Caudate nucleus (tissue), 63 donors: ENCODE measurements at places on chromosomes 16 and 17.

- DNase-seq: no peak
These were observed 51.6 kb downstream of the PMP22 start for GRCh38 chr17:15213381-15214087.

DNA sequence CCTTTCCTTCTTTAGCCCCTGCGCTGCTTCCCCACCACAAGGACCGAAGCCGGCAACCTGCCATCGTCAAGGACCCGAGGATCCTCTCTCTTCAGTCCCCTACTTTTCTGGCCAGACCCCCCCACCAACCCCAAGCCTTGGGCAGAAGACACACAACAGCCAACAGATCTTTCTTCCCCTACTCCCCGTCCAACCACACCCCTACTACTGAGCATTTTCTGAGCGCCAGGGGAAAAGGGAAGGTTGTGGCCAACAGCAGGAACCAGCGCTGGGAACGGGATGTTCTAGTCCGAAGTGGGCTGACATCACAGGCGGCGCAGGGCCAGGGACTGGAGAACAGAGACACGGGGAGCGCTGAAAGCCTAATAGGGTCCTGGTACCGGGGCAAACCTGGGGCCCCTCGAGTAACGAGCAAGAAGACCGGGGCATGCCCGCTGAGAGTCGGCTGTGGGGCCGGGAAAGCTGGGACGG, 528 bp downstream of the PER1 start:
- peak; percentile 69 for DNase-seq

GRCh38 chr16:69340095-69340644, 598 bp downstream of the NIP7 start:
- DNase-seq: no peak

DNA sequence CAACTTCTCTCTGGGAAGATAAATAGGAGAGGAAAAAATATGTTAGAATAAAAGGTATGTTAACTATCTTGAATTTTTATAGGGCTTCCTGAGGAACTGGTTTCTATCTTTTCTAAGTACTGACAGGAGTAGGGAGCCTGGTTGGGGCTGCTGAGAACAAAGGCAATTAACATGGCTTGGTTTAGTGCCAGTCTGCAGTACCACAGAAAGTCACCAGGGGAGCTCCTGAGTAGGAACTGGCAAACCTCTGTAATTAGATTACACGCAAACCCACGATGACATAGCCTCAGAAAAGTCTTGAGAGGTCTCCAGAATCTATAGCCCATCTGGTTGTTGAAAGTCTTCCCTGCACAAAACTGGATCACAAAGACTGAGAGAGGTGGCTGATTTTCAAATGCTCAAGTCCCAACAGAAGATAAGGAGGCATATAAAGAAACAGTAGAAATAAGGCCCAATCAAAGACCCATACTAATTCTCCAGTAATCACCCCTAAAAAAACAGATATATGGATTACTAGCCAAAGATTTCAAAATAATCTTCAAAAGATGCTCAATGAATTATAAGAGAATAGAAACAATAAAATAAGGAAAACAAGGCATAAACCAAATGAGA, 11.7 kb upstream of the CNTNAP4 start:
- DNase-seq: peak; percentile 14

- DNase-seq: peak; percentile 43
These were observed 220.0 kb downstream of the NTN1 start for GRCh38 chr17:9241371-9241712.

GRCh38 chr17:44854192-44854591, 6.5 kb downstream of the HIGD1B start:
- no peak for DNase-seq

DNA sequence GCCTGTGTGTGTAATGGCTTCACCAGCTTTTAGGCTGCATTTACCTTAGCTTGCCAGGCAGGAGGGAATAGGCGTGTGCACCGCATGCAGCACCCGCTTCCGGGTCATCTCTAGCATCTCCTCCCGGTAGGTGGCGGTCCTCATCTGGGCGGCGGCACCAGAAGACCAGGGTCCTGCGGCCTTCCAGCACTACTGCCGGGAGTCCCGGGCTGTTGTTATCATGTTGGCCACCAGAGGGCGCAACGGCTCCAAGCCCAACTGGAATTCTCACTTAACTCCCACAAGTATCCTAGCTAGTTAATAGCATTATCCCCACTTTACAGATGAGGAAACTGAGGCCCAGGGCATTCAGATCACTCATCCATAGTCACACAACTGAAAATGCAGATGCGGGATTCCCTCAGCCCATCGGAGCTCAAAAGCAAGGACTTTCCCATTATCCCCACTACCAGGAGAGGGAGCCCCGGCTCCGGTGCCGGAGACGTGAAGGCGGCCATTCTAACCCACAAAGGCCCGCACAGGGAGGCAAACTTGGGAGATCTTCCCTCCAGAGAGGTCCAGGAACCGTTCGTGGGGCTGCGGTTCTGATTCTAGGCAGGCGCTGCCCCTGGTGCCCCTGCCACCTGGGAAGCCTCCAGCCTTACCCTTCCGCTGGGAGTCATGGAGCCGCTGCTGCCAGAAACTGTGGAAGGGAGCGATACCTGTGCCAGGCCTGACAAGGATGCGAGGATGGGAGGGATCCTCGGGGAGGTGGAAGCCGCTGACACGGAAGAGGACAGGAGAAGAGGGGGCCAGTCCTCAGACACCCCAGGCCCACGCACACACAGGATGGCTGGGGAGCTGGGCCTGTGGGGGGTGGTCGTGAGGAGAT, 23.9 kb downstream of the LGALS9 start:
- DNase-seq: peak; percentile 35

GRCh38 chr17:77371117-77371887, 230.5 kb downstream of the SEC14L1 start:
- DNase-seq: no peak

GRCh38 chr16:69188236-69188549, 1.2 kb downstream of the SNTB2 start:
- DNase-seq: no peak

DNA sequence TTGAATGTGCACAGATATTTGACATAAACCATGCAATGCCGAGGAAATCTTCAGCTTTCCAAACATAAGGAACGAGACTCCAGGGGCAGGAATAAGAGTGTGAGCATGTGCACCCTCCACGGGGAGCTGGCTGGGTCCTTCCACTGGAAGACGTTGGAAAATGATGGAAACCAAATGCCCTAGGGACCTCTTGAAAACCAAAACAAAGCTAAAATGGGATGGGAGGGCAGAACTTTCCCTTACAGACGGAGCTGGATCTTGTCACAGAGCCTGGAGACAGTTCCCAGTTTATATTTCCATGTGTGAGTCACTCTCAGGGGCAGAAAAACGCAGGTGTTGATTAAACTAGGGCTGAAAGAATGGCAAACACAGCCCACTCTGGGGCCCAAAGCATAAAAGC, 34.4 kb upstream of the DNAH17 start:
- DNase-seq: no peak

GRCh38 chr17:59368218-59368857, 36.9 kb downstream of the YPEL2 start:
- DNase-seq: no peak

DNA sequence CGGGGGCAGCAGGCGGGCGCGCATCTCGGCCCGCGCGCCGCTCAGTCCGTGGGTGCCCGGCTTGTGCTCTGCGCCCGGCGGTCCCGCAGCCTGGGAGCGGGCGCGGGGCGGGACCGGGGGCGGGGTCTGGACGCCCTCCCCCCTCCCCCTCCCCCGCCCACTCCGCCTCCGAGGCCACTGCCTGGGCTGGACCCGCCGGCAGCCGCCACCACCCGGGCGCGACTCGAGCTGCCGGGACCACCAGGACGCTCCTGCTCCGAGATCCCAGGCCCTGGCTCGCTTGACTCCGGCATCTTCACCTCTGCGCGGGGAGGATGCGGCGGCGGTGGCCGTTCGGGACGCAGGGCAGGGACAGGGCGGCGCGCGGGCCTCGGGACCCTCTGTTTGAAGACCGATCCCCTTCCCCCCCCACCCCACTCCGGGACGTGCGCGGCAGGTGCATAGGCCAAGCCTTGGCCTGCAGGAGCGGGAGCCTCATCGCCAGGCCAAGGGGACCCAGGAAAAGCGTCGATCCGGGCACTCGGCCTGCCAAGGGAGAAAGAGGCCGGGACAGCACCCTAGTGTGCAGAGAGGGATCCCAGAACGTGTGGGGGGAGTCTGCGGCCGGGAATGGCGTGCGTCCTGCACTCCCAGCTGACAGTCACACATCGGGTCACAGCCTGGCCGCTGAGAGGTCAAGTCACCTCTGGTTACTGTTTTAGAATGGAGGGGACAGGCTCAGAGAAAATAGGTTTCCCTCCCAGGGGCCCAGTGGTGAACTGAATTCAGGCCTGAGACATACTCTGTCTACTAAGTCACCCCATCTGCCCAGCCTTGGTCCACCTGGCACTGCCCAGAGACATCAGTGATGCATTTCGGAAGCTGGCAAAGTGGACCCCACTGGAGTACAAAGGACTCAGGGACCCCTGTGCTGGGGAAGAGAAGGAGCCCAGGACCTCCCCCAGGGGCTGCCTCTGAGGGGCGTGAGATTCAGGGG, at the start of gene HS3ST6:
Gene HS3ST6, minus strand, starts transcription at position 65 of the 976 bp plus-strand sequence. CDS start 92 bp downstream, outside the sequence.
- DNase-seq: no peak

DNA sequence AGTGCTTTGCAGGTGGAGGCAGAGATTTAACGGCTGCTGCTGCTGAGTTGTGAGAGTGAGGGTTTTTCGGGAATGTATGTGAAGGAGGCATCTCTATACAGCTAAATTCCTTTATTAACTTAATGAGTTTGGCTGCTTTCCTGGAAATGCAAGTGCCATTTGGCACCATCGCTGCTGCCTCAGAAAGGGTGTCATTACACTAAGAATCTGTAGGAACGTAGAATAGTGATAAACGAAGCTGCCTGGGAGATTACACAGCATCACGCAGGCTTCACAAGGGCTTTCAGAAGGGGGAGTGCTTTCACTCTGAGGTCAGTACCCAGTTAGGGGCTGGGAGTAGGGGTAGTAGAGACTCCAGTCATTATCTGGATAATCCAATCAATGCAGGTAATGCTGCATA, 14.1 kb upstream of the NLRP1 start:
- no peak for DNase-seq

GRCh38 chr17:1234455-1234854, 35.8 kb upstream of the BHLHA9 start:
- DNase-seq: no peak

DNA sequence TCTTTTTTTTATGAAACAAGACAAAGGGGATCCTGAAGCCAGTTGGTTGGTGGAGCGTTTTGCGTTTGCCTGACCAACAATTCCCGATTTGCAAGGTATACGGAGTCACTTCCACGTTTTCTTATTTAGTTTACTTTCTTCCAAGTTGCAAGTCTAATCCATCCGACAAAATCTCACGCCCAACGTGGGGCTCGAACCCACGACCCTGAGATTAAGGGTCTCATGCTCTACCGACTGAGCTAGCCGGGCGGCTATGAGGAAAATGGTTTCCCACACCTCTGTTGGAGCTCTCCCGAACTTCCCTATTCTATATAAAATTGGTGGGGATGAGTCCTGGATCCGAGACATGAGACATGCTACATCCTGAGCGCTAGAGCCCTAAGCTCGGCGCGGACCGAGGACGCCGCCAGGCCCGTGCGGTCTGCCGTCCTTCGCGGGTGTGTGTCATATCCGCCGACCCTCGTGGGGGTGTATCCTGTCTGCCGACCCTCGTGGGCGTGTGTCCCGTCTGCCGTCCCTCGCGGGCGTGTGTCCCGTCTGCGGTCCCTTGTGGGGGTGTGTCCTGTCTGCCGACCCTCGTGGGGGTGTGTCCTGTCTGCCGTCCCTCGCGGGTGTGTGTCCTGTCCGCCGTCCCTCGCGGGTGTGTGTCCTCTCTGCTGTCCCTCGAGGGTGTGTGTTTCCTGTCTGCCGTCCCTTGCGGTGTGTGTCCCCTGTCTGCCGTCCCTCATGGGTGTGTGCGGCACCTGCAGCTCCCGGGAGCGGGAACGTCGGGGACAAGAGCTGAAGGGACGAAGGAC, 22.6 kb downstream of the ZNF213 start:
- peak; percentile 31 for DNase-seq

GRCh38 chr17:72468841-72469240, 348.0 kb downstream of the SOX9 start:
- no peak for DNase-seq

GRCh38 chr17:81647640-81648012, 8.7 kb downstream of the PDE6G start:
- no peak for DNase-seq

- no peak for DNase-seq
These were observed 32.3 kb downstream of the GRB7 start for GRCh38 chr17:39769974-39770587.

- no peak for DNase-seq
These were observed 141.7 kb upstream of the C17orf78 start for GRCh38 chr17:37234106-37234505.

DNA sequence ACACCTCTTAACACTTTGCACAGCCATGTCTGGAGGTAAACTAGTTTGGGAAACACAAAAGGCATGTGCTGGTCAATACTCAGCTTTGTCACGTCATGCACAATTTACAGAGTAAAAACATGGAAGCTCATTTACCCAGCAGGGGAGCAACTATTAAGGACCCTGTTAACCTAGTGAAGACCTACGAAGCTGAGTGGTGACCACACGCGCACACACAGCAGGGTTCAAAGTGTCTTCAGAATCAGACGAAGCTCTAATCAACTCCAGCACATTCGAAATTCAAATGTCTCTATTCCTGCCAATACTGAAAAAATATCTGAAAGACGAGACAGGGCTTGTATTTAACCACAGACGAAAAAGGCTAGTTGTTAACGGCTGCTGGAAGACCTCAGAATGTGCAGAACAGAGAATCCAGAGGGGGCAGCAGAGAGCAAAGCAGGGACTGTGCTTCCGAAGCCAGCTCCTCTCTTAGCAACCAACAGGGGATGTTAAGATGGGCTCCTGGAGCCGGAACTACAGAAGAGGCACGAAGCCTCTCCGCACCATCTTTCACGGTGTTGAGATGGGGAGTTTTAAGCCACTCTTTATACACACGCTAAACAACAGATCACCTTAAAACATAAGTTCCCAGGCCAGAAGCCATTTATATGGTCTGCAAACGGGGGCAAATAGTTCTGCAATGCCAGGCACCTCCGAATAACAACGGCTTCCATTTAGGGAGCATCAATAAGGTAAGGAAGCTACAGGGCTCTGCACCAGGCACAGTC, 45.7 kb downstream of the CMTM4 start:
- DNase-seq: peak; percentile 69

- no peak for DNase-seq
These were observed 1.1 kb downstream of the PRSS41 start for GRCh38 chr16:2799205-2799858.

DNA sequence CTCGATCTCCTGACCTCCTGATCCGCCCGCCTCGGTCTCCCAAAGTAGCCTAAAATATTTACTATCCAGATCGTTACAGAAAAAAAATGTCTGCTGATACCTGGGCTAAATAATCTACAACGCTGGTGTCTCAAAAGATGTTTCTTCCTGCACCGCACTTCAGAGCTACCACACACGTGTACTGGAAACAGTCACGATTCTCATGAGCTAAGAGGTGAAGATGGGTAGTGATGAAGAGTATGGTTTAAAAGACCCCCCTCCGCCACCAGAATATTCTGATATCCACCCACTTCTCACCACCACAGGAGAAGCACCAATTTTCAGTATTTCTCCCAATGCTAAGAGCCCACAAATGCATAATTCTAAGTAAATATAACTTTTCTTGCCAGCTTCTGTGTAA, 50.2 kb downstream of the SMG6 start:
- DNase-seq: no peak

- DNase-seq: no peak
These were observed 15.8 kb downstream of the SLX4 start for GRCh38 chr16:3595521-3596021.
